ENCODE measurements at places on chromosomes 16 and 17. TPM values are rescaled to one million over a fixed set of nuclear protein-coding genes. Genes with fewer than 3 reads are reported as not detected.

KRT13 gene
- polyA plus RNA-seq = 0.36 TPM

SCGB1C2 gene
- not detected for polyA plus RNA-seq

TBC1D28 gene
- not detected for polyA plus RNA-seq

CCL16 gene
- 0.75 TPM for polyA plus RNA-seq

CCL14 gene
- 119 TPM for polyA plus RNA-seq

UNC45B gene
- 5.8 TPM for polyA plus RNA-seq

RASD1 gene
- polyA plus RNA-seq = 1.6 TPM

ABR gene
- 61.3 TPM for polyA plus RNA-seq

CRHR1 gene
- polyA plus RNA-seq = 0.17 TPM

KRTAP1-5 gene
- not detected for polyA plus RNA-seq

ADAP2 gene
- polyA plus RNA-seq = 5.2 TPM

NPIPA7 gene
- 14.4 TPM for polyA plus RNA-seq

NEUROD2 gene
- 0.05 TPM for polyA plus RNA-seq

ZFP3 gene
- polyA plus RNA-seq = 8.1 TPM

TBC1D10B gene
- polyA plus RNA-seq = 23.9 TPM
